MCF 10A (cell line): ENCODE measurements at places on chromosomes 3 and 15. TPM values are rescaled to one million over a fixed set of nuclear protein-coding genes. Genes with fewer than 3 reads are reported as not detected.

DNA sequence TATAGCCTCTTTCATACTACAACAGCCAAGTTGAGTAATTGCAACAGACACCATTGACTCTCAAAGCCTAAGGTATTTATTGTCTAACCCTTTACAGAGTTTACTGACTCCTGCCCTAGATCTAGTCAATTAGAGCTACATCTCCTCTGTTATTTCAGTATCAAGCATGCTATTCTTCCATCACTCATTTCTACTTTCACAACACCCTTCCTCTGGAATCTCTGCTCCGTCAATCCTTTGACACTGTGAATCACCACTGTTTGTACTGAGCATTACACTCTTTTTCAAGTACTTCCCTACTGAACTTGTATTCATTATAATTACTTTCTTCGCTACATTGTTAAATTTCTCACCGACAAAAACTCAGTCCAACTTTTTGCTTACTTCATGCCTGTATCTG, 121.8 kb downstream of the ZNF609 start:
- no peaks in the 10 kb centered on the region for H3K4me1 ChIP-seq
- peaks cover 10% of the 10 kb centered on the region for H3K36me3 ChIP-seq
- H3K27me3 ChIP-seq = no peaks in the 10 kb centered on the region

GRCh38 chr3:169907476-169907875, 3.9 kb upstream of the SAMD7 start:
- no peaks in the 10 kb centered on the region for H3K27me3 ChIP-seq
- H3K4me3 ChIP-seq = no peak overlapping the region
- DNase-seq = no peak
- H3K27ac ChIP-seq = no peak overlapping the region
- no peaks in the 10 kb centered on the region for H3K4me1 ChIP-seq
- no peaks in the 10 kb centered on the region for H3K36me3 ChIP-seq

GRCh38 chr3:190301591-190301990, 20.7 kb downstream of the CLDN1 start:
- H3K4me3 ChIP-seq = no peak overlapping the region
- peaks cover 20% of the 10 kb centered on the region for H3K4me1 ChIP-seq
- DNase-seq = no peak

GRCh38 chr15:66234798-66235197, 18.8 kb downstream of the MEGF11 start:
- peaks cover 25% of the 10 kb centered on the region for H3K27me3 ChIP-seq
- H3K4me3 ChIP-seq = no peak overlapping the region
- H3K36me3 ChIP-seq = no peaks in the 10 kb centered on the region
- no peaks in the 10 kb centered on the region for H3K4me1 ChIP-seq
- H3K27ac ChIP-seq = no peak overlapping the region

The SERPINI2 gene
- not detected in 2 replicates for total RNA-seq

DNA sequence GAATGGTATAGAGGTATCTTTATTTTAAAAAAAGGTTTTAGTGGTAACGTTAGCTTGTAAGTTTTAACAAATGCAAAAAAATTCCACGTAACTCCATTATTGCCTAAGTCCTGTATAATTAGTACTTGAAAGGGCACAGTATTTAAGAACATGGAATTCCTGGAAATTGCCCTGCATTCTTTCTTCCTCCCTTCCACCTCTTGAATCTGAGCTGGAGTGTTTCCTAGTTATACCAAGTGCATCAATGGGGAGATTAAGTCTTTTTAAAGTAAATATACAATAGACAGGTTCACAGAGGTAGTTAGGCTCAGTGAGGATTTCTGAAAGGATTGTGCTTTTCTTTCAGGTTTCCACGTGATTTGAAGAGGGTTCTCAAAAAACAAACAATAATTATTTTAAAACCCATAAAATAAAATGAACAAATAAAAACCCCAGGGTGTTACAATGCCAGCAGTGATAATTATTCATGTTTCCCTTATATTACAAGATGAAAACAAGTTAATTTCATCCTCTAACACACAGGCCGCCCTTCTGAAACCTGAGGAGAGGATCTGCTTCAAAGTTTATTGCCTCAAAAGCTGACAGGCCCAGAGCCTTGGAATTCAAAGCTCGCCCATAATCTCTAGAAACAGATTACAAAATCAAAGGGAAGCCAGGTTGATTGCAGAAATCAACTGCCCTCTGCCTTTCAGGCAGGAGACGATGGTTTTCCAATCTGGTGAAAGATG, 128.8 kb upstream of the LMOD3 start:
- H3K4me1 ChIP-seq = no peaks in the 10 kb centered on the region
- no peaks in the 10 kb centered on the region for H3K27me3 ChIP-seq
- H3K27ac ChIP-seq = no peak overlapping the region
- H3K4me3 ChIP-seq = no peak overlapping the region
